Activated B cell treated with CpG ODN at 0.5 μM for 24 hours (primary cell): ENCODE measurements at places on chromosomes 6 and 20. TPM values are rescaled to one million over a fixed set of nuclear protein-coding genes. Genes with fewer than 3 reads are reported as not detected.
A peak's percentile ranks its signal among the peaks of the same experiment; 100 is the strongest.

- peak overlapping the region; percentile 98 for H3K27ac ChIP-seq
- H3K4me3 ChIP-seq, result peak overlapping the region; percentile 98
- peaks cover 32% of the 10 kb centered on the region for H3K4me1 ChIP-seq
Observed at GRCh38 chr6:95576218-95576997, 927 bp upstream of the MANEA start.

- peaks cover 52% of the 10 kb centered on the region for H3K36me3 ChIP-seq
- no peaks in the 10 kb centered on the region for H3K27me3 ChIP-seq
- no peak overlapping the region for H3K4me3 ChIP-seq
- DNase-seq, result no peak
- H3K27ac ChIP-seq, result no peak overlapping the region
Observed at GRCh38 chr6:30896541-30896940, 11.5 kb upstream of the GTF2H4 start.

DNA sequence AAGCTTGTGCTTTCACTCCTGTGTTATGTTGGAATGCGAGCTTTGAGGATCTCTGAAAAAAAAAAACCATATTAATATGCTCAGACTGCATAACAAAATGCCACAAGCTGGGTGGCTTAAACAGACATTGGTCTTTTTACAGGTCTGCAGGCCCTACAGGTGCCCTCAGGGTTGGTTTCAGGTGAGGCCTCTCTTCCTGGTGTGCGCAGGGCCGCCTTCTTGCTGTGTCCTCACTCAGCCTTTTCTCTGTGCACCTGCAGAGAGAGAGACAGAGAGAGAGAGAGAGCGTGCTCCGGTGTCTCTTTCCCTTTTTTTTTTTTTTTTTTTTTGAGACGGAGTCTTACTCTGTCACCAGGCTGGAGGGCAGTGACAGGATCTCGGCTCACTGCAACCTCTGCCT is 114.1 kb upstream of the SNX9 start:
- DNase-seq, result no peak
- H3K27ac ChIP-seq, result no peak overlapping the region
- no peaks in the 10 kb centered on the region for H3K4me1 ChIP-seq
- H3K36me3 ChIP-seq, result no peaks in the 10 kb centered on the region

Gene SPATA25
- total RNA-seq, result 0.53 and 0.88 TPM in 2 replicates

GRCh38 chr6:1915226-1915625 is 305.5 kb downstream of the FOXC1 start:
- peaks cover 6% of the 10 kb centered on the region for H3K36me3 ChIP-seq
- DNase-seq, result no peak
- H3K4me1 ChIP-seq, result peaks cover 5% of the 10 kb centered on the region
- no peak overlapping the region for H3K27ac ChIP-seq
- no peak overlapping the region for H3K4me3 ChIP-seq

Gene RAET1L
- total RNA-seq, result not detected in 2 replicates

Gene OOEP
- 0.22 TPM in 1 of 2 replicates, not detected in the other for total RNA-seq

DNA sequence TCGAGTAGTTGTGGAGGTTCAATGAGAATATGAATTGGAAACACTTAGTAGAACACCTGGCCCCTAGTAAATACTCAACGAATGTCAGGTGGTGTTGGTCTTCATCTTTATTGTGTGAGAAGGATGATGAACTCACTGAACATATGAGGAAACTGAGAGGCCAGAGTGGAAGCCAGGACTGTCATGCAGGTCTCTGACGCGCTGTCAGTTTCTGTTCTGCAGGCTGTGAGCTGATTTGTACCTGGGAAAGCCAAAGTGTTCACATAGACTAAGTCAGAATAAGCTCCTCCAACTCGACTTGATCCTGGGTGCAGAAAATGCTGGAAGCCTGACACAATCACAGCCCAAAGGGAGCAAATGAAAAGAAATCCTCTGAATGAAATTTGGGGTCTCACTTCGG is 222.2 kb downstream of the LY86 start:
- H3K27me3 ChIP-seq, result no peaks in the 10 kb centered on the region
- H3K4me1 ChIP-seq, result peaks cover 42% of the 10 kb centered on the region
- DNase-seq, result no peak
- no peaks in the 10 kb centered on the region for H3K36me3 ChIP-seq
- peak overlapping the region; percentile 15 for H3K27ac ChIP-seq

- H3K27ac ChIP-seq, result peak overlapping the region; percentile 97
- peaks cover 92% of the 10 kb centered on the region for H3K4me1 ChIP-seq
- H3K4me3 ChIP-seq, result peak overlapping the region; percentile 73
Observed at GRCh38 chr6:36752886-36753506, 55.4 kb downstream of the RAB44 start.

Gene OR2J3
- total RNA-seq, result not detected in 2 replicates

Gene HLA-DOA
- 153 and 167 TPM in 2 replicates for total RNA-seq

GRCh38 chr6:99146711-99147110 is 199.0 kb upstream of the FBXL4 start:
- DNase-seq, result no peak
- no peaks in the 10 kb centered on the region for H3K4me1 ChIP-seq
- H3K36me3 ChIP-seq, result no peaks in the 10 kb centered on the region
- no peak overlapping the region for H3K27ac ChIP-seq
- peaks cover 4% of the 10 kb centered on the region for H3K27me3 ChIP-seq
- H3K4me3 ChIP-seq, result no peak overlapping the region

DNA sequence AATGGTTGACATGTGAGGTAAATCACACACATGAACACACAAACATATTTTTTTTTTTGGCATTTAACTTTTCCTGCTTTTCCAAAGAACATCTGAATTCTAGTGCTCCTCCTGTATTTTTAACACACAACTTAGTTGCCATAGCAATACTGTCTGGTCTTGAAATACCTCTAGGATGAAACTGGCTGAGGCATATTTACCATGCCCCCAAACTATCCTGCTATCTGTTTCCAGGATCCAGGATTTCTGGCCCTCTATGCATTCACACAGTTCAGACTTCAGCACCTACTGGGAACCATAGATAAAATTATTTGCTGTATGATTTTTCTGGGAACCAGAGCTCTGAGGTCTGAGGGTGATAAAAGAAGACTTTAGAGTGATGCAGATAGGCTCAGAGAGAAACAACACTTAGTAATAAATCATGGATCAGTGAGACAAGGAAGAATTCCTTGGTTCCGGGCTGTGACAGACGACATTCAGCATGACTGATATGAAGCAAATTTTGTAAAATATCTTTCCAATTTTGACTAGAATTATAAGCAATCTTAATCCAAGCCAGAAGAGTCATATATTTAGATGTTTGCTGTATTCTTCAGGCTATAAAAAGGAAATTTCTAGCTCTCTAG is 359.7 kb downstream of the BTBD9 start:
- H3K4me3 ChIP-seq, result no peak overlapping the region
- no peaks in the 10 kb centered on the region for H3K4me1 ChIP-seq
- no peaks in the 10 kb centered on the region for H3K27me3 ChIP-seq
- DNase-seq, result no peak

Gene UNC93A
- not detected in 2 replicates for total RNA-seq

Gene SLX4IP
- 7.4 and 8.6 TPM in 2 replicates for total RNA-seq

GRCh38 chr6:126091466-126091865 is 105.1 kb downstream of the TRMT11 start:
- H3K27ac ChIP-seq, result no peak overlapping the region
- no peak overlapping the region for H3K4me3 ChIP-seq
- H3K27me3 ChIP-seq, result no peaks in the 10 kb centered on the region
- DNase-seq, result no peak
- no peaks in the 10 kb centered on the region for H3K36me3 ChIP-seq

Gene SUMO4
- total RNA-seq, result 6.7 and 7.9 TPM in 2 replicates

Gene IER3
- 3.0 and 3.3 TPM in 2 replicates for total RNA-seq

DNA sequence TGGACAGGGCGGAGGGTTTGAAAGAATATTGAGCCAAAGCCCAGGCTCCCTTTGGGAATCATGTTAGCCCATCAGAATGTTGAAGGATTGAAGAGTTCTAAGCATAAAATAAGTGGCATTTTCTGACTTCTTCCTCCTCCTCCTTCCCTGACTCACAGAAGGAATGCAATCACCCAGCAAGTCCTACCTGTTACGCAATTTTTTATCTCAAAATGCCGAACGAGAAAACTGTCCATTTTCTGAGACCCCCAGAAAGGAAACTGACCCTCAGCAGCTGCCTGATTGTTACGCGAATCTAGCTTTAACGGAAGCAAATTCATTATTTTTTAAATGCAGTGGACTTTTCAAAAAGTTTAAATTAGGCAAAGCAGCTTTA is 4.7 kb upstream of the DNAJC5 start:
- no peak overlapping the region for H3K27ac ChIP-seq

DNA sequence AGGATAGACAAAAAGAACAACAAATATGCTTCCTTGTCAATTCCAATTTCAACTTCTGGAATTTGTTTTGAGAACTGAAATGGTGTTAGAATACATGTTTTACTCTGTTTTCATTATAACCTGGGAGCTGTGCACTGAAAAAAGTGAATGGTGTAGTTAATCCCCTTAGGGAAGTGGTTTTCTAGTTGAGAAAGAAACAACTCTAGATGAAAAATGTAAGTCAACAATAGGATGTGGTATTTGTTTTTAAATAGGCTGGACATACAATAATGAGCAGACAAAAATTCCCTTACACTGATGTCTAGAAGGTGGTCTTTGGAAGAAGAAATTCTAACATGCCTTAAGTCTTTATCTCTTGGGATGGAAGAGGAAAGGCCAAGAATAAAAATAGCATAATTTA is 59.9 kb upstream of the TINAG start:
- H3K27me3 ChIP-seq, result no peaks in the 10 kb centered on the region
- H3K36me3 ChIP-seq, result no peaks in the 10 kb centered on the region
- no peak overlapping the region for H3K4me3 ChIP-seq
- no peak overlapping the region for H3K27ac ChIP-seq
- no peaks in the 10 kb centered on the region for H3K4me1 ChIP-seq
- no peak for DNase-seq

DNA sequence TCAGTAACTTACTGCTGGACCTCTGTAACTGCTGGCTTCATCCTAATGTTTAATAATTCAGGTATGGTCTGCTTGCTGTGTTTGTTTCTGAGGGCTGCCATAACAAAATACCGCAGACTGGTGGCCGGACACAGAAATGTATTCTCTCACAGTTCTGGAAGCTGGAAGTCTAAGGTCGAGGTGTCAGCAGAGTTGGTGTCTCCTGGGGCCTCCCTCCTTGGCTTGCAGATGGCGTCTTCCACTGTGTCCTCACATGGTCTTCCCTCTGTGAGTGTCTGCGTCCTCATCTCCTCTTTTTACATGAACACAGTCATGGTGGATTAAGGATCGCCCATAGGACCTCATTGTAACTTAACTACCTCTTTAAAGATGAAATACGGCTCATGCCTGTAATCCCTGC is 389.7 kb upstream of the JARID2 start:
- H3K27me3 ChIP-seq, result no peaks in the 10 kb centered on the region
- peaks cover 15% of the 10 kb centered on the region for H3K4me1 ChIP-seq
- no peak overlapping the region for H3K4me3 ChIP-seq
- H3K27ac ChIP-seq, result no peak overlapping the region

Gene ECT2L
- total RNA-seq, result not detected in 2 replicates

Gene POPDC3
- total RNA-seq, result not detected in 2 replicates

Gene VSTM2L
- total RNA-seq, result not detected in 2 replicates

- no peak within 1 kb of the TSS for H3K4me3 ChIP-seq
- H3K36me3 ChIP-seq, result no peaks in the 10 kb centered on the region
- no peaks in the 10 kb centered on the region for H3K4me1 ChIP-seq
- H3K27ac ChIP-seq, result no peak within 1 kb of the TSS
Observed at GRCh38 chr20:23086056-23086566, at the start of gene CD93. TSS of gene CD93 (minus strand) at chr20:23086324. CDS start at chr20:23086192, 132 bp downstream.

DNA sequence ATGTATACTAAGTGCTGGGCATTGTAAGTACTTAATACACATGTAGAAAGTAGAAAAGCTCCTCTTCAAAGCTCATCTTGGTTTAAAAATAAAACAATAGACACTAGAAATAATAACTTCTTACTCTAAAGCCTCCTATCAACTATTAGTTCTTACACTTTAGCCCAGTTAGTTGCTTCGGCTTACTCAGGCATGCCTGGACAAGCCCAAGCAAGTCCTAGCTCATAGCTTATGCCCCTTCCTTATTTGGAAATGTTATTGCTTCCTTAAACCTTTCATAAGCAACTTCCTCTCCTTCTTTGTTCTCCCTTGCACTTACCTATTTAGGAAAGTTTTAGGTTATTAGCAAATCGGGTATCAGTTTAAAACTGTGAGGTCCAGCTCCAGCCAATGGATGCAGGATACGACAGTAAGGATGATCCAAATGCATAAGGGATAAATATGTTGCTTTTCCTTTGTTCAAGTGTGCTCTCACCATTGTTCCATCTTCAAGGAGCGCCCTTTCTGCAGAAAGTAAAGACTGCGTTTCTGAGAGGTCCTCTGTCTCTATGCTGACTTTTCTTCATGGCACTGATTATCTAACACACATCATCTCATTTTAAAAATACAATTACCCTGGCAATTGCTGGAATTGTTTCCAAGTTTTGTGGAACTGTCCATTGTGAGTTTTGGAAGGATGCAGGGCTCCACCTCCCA is 12.3 kb downstream of the TMEM30A start:
- H3K4me3 ChIP-seq, result no peak overlapping the region
- H3K27ac ChIP-seq, result peak overlapping the region; percentile 20
- no peak for DNase-seq
- H3K4me1 ChIP-seq, result peaks cover 49% of the 10 kb centered on the region
- peaks cover 55% of the 10 kb centered on the region for H3K36me3 ChIP-seq

DNA sequence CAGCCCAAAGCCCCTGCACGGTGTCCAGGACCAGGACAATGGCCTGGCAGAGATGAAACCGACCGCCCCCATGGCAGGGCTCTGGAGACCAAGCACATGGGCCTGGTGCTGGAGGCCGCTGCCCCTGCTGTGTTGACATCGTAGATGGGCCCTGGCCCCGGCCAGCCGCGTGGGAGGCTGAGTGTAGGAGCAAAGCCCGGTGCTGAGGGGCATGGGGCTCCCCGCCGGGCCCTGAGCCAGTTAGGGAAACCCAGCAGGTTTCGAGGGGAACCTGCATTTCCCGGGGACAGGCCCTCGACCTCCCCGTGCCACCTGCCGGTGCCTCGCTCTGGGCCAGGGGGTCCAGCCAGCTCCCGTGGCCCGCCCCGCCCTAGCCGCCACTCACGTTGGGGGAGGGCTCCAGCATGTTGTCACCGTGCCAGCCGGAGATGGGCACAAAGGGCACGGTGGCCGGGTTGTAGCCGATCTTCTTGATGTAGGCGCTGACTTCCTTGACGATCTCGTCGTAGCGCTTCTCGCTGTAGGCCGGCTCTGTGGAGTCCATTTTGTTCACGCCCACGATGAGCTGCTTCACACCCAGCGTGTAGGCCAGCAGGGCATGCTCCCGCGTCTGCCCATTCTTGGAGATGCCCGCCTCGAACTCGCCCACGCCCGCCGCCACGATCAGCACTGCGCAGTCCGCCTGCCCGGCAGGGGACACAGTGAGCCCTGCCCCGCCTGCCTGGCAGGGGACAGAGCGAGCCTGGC is 4.3 kb downstream of the EEF1A2 start:
- H3K27ac ChIP-seq, result no peak overlapping the region
- peaks cover 12% of the 10 kb centered on the region for H3K27me3 ChIP-seq
- peaks cover 4% of the 10 kb centered on the region for H3K4me1 ChIP-seq
- H3K36me3 ChIP-seq, result no peaks in the 10 kb centered on the region
- H3K4me3 ChIP-seq, result no peak overlapping the region
- no peak for DNase-seq

Gene TSBP1
- not detected in 2 replicates for total RNA-seq

Gene CAGE1
- 0.07 and 0.20 TPM in 2 replicates for total RNA-seq

- peaks cover 8% of the 10 kb centered on the region for H3K4me1 ChIP-seq
- DNase-seq, result no peak
- H3K36me3 ChIP-seq, result no peaks in the 10 kb centered on the region
- H3K27ac ChIP-seq, result no peak overlapping the region
- peaks cover 9% of the 10 kb centered on the region for H3K27me3 ChIP-seq
Observed at GRCh38 chr6:25883991-25884390, 9.9 kb upstream of the SLC17A3 start.

Gene BEND6
- not detected in 2 replicates for total RNA-seq

- no peaks in the 10 kb centered on the region for H3K4me1 ChIP-seq
- no peak overlapping the region for H3K27ac ChIP-seq
- DNase-seq, result no peak
- peaks cover 10% of the 10 kb centered on the region for H3K27me3 ChIP-seq
Observed at GRCh38 chr6:89027756-89028155, 52.8 kb upstream of the PNRC1 start.
